Hair follicular keratinocyte (primary cell): ENCODE measurements at places on chromosomes 7 and 10. TPM values are rescaled to one million over a fixed set of nuclear protein-coding genes. Genes with fewer than 3 reads are reported as not detected.

Gene CDNF
- 0.11 and 0.47 TPM in 2 replicates for total RNA-seq

Gene ZNF735
- not detected in 2 replicates for total RNA-seq

Gene TACC2
- 21.4 and 25.0 TPM in 2 replicates for total RNA-seq

Gene TRIM50
- not detected in 2 replicates for total RNA-seq

Gene KLF14
- total RNA-seq = not detected in 2 replicates

Gene ERLIN1
- total RNA-seq = 31.4 and 32.8 TPM in 2 replicates

Gene MSS51
- total RNA-seq = 0.31 and 0.57 TPM in 2 replicates

Gene CALML3
- total RNA-seq = 58.4 and 62.7 TPM in 2 replicates

Gene MICALL2
- total RNA-seq = 15.6 and 19.3 TPM in 2 replicates

Gene TMEM72
- total RNA-seq = not detected in 2 replicates

Gene HOXA9
- total RNA-seq = 6.8 and 7.0 TPM in 2 replicates

Gene SLC26A4
- 0.08 and 0.62 TPM in 2 replicates for total RNA-seq

Gene PTPRN2
- 0.04 TPM in 1 of 2 replicates, not detected in the other for total RNA-seq

Gene TUBB8
- not detected in 2 replicates for total RNA-seq

Gene KIF11
- total RNA-seq = 8.4 and 25.1 TPM in 2 replicates

Gene KCP
- 0.47 TPM in 1 of 2 replicates, not detected in the other for total RNA-seq

Gene CELF2
- total RNA-seq = 2.0 and 3.9 TPM in 2 replicates

Gene CDHR3
- 0.65 and 1.8 TPM in 2 replicates for total RNA-seq

Gene FOXK1
- total RNA-seq = 21.0 and 24.8 TPM in 2 replicates

Gene CNPY1
- total RNA-seq = not detected in 2 replicates

Gene TAC1
- not detected in 2 replicates for total RNA-seq

Gene CLDN12
- 22.1 and 41.9 TPM in 2 replicates for total RNA-seq

Gene NUTM2E
- 0.30 TPM in 1 of 2 replicates, not detected in the other for total RNA-seq

Gene CCDC136
- total RNA-seq = 0.11 and 0.39 TPM in 2 replicates

Gene CPN1
- not detected in 2 replicates for total RNA-seq

Gene VSTM4
- total RNA-seq = 0.11 TPM in 1 of 2 replicates, not detected in the other

Gene FKBP9
- 153 and 238 TPM in 2 replicates for total RNA-seq

Gene BHLHA15
- total RNA-seq = 1.2 and 3.3 TPM in 2 replicates

Gene AVPI1
- 23.0 and 23.2 TPM in 2 replicates for total RNA-seq

Gene CYP26A1
- total RNA-seq = not detected in 2 replicates

Gene COL28A1
- total RNA-seq = not detected in 2 replicates

Gene AKR1D1
- not detected in 2 replicates for total RNA-seq

Gene FZD8
- total RNA-seq = 16.9 and 26.0 TPM in 2 replicates

Gene TYW1
- total RNA-seq = 8.3 and 11.6 TPM in 2 replicates
